Stimulated activated CD8-positive, alpha-beta memory T cell treated with anti-CD3 and anti-CD28 coated beads, Interleukin-4, amount 100 ng/mL, for 24 hours (primary cell): ENCODE measurements at places on chromosomes 13 and 19.

- no peak for DNase-seq
These were observed 82.4 kb downstream of the PIBF1 start for GRCh38 chr13:72864142-72865011.

DNA sequence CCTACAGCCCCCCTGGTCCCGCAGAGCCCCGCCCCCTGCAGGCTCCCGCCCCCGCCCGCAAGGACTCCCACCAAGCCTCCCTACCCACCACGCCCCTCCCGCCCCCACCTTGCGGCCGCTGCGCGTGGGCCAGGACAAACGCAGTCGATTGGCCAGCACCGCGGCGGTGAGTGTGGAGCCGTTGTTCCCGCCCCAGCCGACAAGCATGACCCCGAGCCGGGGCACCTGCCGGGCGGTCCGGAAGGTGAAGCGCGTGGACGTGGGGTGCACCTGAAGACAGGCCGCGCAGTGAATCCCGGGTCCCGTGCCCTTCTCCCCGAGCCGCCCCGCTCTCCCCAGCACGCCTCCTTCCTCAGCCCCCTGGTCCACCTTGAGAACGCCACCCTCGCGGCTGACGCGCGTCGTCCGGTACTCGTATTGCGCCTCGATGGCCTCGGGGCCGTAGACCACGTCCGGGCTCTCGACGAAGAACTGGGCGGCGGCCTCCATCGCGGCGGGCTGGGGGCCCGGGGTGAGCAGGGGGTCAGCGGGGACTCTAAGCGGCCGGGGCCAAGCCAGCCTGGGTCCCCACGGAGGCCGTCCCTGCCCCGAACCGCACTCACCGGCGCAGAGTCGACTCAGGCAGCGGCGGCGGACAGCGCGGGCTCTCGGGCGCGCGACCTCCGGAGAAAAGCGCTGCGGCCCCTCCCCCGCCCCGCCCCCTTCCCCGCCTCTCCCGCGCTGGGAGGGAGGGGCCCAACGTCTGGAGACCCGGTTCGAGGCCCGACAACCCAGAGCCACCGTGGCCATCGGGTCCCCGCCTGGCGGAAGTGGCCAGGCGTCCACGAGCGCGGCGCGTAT is at the start of gene ISYNA1:
ISYNA1 (minus strand) TSS at position 643 of the 840 bp plus-strand sequence; CDS start at position 489, 154 bp downstream.
- DNase-seq = no peak

DNA sequence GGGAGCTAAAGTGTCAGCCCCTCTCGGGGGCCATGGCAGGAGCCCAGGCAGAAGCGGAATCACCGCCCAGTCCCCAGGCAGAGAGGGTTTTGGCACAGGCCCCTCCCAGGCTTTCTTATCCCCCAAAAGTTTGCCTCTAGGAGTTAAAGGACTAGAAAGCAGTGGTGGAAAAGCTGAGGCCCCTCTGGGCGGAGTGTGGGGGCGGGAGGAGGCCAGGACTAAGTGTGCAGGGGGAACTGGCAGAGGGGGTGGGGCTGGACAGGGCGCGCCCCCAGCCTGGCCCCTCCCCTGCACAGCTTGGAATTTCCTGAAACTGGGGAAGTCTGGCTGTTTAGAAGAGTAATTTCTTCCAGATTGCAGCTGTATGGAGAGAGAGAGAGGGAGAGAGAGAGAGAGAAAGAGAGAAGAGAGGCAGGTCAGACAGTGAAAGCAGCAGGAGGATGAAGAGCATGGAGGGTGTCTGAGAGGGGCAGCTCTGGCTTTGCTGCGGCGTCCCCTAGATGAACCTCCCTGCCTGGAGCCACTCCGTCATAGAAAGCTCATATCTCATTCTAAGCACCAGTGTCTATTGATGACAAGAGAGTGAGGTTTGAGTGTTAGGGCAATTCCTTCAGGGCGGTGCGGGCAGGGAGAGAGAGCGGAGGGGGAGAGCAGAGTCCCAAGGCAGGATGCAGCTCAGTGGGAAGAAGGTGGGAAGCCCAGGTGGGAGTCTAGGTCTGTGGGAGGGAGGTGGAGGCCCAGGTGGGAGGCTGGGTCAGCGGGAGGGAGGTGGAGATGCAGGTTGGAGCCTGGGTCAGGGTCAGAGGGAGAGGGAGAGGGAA is at the start of gene CDC42EP5:
CDC42EP5 (minus strand) TSS at position 226 of the 821 bp plus-strand sequence. CDS start 7,749 bp downstream, outside the sequence.
- no peak for DNase-seq

DNA sequence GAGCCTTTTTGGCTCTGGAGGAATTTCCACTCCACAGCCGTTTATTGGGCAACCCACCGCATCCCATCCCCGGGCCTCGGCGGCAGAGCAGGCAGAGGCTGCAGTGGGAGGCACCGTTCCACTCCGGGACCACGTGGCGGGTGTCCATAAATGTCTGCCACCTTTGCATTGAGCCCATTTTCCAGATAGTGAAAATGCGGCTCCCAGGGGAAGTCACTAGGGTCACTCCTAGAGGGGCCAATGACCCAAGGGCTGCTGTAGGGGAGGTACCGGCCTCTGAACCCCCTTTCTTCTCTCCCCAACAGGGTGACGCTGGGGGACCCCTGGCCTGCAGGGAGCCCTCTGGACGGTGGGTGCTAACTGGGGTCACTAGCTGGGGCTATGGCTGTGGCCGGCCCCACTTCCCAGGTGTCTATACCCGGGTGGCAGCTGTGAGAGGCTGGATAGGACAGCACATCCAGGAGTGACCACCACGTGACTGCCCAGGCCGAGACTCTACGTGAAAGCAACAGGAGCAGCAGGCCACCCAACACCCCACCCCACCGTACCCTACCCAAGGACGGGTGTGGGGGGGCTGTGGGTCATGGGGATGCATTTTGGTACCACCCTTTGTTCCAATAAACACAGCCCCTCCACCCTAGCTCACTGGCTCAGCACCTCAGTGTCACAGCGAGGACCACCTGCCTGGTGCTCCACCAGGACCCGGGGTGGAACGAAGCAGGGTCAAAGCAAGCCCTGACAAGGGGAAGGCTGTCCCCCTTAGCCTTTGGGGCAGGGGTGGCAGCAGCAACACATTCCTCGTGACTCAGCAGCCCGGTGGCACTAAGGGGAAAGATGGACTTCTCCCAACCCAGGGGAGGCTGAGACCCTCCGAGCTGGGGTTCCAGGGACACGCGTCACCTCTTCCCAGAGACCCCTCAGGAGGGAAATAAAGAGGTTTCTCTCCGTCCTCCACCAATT is 1.5 kb downstream of the TIMM13 start:
- DNase-seq = no peak

DNA sequence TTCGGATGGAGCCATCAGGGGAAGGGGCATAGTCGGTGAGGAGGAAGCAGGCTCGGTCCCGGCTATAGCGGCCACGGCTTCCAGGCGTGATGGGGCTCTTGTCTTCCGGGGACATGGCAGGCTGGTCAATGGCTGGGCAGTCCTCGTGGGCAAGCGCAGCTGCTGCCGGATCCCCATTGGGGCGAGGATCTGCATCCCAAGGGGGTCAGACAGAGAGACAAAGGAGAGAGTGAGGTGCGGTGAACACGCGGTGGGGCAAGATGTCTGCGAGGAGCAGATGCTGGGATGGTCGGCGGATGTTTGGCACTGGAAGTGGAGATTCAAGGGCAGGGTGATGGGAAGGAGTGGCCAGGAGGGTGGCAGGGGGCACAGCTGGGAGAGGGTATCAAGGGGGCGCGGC is 8.6 kb downstream of the KCNC3 start:
- no peak for DNase-seq

GRCh38 chr13:49216334-49216733 is 3.8 kb upstream of the MLNR start:
- no peak for DNase-seq

GRCh38 chr19:55669418-55670279 is 5.4 kb upstream of the EPN1 start:
- no peak for DNase-seq

GRCh38 chr19:50721441-50722137 is 1.6 kb upstream of the CLEC11A start:
- DNase-seq = no peak

- no peak for DNase-seq
These were observed 89.4 kb downstream of the DPF1 start for GRCh38 chr19:38134540-38135149.

DNA sequence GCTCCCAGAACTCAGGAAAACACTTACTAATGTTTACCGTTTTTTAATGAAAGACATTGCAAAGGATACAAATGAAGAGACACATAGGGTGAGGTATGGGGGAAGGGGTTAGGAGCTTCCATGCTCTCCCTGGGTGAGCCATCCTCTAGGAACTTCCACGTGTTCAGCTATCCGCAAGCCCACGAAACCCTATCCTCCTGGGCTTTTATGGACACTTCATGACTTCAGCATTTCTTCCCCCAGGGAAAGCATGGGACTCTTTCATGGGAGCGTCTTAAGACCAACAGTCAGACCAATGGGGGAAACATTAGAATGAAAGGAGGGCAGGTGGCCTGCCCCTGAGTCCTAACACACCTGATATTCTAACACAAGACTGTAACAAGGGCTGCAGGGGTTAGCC is 6.6 kb upstream of the ESD start:
- DNase-seq = no peak
